CD4-positive, alpha-beta T cell treated with Interleukin-17A for 1 hour (primary cell): ENCODE measurements at places on chromosomes 16 and 17.

DNA sequence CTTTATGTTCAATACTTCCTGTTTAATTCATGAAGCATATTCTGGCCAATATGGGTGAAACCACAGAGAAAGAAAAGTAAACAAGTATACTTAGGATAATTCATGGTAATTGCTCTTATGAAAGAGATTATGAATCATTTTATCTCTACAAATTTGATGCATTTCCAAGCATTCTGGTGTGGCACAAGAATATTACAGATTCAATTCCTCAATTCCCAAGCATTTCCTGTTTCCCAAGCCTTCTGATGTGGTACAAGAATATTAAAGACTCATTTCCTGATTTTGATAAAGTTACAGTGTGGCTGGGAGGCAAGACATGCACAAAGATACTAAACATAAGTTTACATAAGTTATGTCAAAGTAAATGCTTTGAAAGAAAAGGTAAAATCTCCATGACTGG is 126.1 kb upstream of the NUDT7 start:
- DNase-seq, result no peak

- peak; percentile 75 for DNase-seq
Observed at GRCh38 chr16:84553873-84554399, 49.5 kb upstream of the MEAK7 start.

GRCh38 chr16:84853534-84853933 is 33.7 kb downstream of the CRISPLD2 start:
- DNase-seq, result no peak

DNA sequence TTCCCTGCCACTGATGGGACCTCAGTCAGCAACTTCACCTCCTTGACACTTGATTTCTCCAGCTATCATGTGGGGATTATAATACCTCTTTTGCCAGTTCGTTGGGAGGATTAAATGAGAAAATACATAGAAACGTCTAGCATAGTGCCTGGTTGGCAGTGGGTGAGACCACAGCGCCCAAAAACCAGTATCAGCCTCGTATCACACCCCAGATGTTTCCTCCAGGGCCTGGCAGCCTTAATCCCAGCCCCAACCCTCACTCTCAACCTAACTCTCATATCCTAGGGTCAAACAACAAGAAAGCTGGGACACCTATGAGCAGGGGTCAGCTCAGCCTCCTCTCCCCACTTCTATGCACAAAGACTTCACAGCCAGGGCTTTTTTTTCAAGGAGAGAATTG is 14.0 kb upstream of the C16orf78 start:
- no peak for DNase-seq

- no peak for DNase-seq
Observed at GRCh38 chr16:58456193-58456592, 43.8 kb upstream of the NDRG4 start.

GRCh38 chr16:60729051-60729450 is 1307.2 kb downstream of the CDH8 start:
- DNase-seq, result no peak

- DNase-seq, result no peak
Observed at GRCh38 chr16:77961814-77962213, 60.5 kb upstream of the CLEC3A start.

DNA sequence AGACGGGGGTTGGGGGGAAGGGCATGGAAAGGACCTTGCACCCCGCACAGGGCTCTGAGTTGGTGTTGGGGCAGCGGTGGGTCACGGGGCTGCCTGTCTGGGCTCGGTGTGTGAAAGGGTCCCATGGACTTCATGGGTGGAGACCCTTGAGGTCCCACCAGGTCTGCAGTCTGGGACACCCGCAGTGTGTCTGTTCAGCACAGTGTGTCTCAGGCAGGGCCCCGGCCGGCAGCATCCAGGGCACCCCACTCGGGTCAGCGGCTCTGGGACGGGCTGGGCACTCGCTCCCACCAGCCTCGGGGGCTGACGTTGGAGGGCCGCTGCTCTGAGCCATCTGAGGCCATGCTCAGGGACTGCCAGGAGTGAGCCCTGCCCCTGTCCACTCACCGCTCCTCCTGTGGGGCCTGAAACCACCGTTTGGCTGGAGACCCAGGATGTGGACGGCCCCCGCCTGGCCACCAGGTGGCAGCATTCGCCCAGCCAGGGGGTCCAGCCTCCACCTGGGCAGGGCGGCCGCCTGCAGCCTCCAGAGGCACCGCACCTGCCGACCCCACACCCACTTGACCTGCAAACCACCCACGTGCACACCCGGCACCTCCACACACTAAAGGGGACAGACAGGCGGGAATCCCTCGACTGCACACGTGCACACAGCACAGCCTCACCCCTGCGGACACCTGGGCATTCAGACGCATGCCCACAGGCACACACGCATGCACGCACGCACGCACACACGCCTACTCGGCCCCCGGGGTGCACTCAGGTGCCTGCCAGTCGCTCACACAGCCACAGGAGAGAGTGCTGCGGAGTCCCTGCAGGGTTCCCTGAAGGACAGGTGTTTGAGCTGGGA is 10.1 kb upstream of the ZFPM1 start:
- peak; percentile 79 for DNase-seq

DNA sequence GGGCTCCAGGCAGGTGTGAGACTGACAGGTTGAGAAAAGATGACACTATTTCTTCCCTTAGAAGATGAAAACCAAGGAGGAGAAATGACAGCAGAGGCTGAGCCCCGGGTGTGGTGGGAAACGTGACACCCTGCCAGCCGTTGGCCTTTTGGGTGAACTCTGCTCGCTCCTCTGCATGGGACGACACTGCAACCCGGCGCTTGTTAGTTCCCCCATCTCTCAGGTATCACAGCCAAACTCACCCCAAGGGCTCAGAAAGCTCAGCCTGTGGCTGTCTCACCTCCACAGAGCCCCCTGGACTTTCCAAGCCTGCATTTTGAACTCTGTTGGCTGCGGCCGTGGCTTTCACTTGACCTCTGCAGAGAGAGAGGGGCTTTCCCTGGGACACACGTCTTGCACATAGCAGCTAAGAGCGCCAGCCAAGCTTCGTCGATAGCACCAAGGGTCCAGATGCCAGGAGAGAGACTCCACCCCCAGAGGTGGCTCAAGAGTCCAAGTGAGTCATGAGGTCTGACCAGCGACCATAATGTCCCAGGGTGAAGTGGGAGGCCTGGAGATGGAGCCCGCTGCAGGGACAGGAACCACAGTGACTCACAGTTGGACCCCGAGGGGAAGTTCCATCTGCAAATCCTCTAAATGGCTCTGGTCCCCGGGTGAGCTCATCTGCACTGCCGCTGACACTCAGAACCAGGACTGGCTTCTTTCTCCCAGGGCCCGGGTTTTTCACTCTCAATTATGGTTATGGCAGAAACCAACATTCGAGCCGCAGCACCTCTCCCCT is 301.9 kb downstream of the SOX9 start:
- DNase-seq, result peak; percentile 13

DNA sequence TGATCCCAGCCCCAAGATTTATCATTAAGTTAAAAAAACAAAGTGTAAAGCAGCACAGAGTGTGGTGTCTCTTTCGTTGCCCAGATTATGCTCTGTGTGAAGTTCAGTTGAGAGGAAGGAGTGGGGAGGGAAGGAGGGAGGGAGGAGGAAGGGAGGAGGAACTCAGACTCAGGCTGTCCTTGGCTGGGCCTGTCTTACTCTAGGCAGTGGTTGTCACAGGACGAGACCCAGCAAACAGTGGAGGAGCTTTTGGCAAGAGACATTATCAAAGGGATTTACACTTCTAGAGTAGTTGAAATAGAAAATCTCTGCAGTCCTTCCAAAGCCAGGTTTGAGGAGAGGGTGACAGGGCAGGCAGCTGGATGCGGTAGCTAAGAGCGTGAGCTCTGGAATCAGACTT is 27.8 kb downstream of the KNOP1 start:
- no peak for DNase-seq

DNA sequence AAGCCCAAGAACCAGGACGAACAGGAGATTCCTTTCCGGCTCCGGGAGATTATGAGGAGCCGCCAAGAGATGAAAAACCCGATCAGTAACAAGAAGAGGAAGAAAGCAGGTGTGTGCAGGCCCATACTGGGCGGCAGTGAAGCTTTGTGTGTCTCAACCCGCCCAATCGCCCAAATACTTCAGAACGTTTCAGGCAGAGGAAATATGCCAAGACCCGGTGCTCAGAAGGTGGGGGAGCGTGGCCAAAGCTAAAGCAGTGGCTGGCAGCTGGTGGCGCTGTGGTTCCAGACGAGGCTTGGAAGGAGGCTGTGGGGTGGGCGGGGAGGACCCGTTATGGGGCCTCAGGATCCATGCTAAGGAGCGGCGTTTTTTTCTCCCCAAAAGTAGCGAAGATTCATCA is 1.2 kb downstream of the CCDC137 start:
- no peak for DNase-seq

DNA sequence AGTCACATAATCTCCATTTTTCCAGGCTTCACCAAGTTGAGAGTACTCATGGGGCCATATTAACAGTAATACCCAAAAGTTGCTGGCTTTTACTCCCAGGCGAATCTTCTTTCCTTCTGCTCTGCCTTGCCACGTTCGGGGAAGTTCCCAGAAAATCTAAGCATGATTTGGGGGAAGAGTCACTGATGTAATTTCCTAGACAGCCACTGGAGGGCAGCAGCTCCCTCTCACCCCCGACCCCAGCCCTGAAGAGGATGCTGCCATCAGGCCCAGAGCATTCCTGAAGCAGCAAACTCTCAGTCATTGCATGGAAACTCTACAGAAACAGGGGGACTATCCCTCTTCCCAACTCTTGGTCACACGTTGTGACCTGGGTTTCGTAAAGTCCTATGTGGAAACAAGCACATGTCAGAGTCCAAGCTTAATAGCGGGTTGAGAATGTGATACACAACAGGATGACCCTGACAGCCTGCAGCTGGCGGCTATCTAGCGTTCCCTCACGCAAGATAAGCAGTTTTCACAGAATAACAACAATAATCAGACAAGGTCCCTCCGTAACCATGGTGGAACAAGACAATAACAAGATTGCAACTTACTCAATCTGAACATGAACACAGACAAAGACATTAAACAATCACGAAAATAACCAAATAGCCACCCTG is 43.8 kb upstream of the DHX40 start:
- peak; percentile 56 for DNase-seq

DNA sequence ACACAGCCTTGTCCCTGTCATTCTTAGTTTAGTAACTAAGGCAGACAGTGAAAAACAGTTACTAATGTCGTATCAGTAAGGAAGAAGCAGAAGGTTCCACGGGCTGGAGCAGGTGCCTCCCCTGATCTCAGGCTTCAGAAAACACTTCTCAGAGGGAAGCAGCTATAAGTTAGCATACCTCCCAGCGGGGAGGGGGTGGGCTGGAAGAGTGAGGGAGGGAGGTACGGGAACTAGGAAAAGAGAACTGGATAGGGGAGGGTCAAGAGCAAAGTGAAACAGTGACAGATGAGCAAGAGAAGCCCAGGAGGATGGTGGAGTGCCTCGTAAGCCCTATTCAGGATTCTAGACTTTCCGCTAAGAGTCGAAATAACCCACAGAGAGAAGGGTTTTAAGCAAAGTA is 186.3 kb upstream of the XYLT1 start:
- DNase-seq, result no peak

DNA sequence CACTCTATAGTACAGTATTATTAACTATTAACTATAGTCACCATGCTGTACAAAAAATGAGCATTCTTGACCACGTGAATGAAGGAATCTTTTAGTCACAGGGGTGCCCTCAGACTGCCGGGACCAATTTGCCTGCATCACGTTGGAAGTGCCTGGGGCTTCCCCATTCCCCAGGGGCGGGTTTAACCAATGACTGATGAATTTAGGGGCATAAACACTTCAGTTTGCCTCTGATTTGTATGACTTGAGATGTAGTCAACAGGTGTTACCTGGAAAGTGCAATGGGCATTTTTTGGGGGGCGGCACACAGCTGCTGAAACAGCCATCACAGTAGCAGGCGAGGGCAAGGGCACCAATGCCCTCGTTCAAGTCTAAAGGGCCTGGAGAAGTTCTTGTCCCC is 8.7 kb upstream of the PYY start:
- no peak for DNase-seq

DNA sequence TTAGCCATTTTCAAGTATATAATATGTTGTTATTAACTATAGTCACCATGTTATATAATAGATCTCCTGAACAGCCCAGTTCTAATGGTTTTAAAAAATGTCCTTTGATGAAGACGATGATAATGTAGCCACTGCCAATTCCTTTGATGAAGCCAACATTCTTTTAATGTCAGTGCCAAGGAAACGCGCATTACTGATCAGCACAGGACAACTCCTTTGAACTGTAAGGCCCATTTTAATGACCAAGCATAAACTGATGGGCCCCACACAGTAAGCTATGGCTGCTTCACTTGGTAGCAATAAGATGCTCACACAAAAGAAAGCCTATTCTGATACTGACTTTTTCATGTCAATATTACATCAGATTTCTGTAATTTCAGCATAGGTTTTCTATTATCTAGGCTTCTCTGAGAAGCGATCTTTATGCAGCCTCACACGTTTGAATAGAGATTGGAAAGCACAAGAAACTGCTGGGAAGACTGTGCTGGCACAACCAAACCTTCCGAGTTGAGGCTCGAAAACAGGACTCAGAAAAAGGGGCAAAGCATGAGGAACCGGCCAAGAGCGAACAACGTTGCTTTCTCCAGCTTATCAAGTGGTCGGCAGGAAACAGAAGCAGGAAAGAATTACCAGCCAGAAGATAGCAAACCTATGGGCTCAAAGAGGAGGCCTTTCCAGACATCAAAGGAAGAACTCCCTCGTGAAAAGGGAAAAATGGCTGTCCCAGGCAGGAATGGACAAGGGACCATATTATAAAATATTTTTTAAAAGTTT is 19.4 kb downstream of the ERN1 start:
- DNase-seq, result no peak

DNA sequence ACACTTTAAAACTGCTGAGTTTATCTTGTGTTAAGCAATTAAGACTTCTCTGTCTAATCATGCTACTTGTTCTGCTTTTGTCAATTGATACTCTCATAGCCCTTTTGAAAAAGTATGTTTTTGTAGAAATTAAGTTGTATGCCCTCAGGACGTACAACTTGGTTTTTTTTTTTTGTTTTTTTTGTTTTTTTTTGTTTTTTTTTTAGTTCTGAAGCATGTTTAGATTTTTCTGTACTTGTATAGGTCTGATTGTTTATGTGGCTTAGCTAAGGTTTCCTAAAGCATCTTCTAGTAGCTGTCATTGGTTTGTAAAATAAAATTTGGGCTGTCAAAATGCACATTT is 21.4 kb downstream of the HAPSTR1 start:
- no peak for DNase-seq

DNA sequence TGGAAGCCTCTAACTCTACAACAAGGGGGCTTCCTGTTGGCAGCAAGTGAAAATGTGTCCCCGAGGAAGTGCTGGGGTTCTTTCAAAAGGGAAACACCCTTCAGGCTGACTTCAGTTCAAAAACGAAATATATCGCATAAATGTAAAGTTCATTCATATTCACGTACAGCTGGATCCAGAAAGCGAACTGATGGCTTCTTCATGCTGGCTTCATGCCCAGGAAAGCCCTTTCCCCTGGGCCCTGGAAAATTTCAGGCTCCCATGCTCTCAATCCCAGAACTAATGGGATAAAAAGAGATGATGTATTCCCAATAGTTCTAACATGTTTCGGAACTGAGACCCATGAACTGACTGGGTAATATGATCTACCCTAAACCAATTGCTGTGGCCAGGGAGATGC is 104.7 kb upstream of the CDH13 start:
- DNase-seq, result no peak

DNA sequence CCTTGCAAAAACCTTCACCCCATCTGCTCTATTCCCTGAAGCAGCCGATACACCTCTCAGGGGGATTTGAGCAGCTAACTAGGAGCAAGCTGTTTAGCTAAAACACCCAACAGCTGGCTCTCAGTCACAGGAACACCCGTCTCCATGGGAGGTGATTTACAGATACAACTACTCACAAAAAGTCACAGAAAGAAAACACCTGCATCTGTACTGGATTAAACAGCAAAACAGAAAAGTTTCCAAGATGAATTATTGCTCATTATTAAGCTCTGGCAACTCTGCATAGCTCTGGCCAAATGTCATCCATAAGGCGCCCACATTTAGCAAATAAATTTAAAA is 22.3 kb downstream of the GJC1 start:
- DNase-seq, result no peak
